Skeletal muscle cell (primary cell): ENCODE measurements at places on chromosomes 1 and 21.

DNA sequence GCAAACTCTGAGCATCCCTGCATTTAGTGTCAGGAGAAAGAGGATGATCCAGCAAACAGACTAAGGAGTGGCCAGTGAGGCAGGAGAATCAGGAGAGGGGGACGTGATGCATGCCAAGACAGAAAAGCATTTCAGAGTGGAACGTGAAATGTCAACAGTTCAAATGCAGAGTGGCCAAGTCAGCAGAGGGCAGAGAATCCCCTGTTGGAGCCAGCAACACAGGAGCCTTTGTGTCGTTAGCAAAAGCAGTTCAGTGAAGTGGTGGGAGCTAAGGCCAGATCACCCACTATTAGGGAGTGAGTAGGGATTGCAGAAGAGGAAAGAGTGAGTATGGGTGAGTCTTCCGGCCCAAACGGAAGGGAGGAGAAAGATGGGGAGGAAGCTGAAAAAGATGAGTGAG, 6.6 kb upstream of the FCRL6 start:
- DNase-seq, result no peak

DNA sequence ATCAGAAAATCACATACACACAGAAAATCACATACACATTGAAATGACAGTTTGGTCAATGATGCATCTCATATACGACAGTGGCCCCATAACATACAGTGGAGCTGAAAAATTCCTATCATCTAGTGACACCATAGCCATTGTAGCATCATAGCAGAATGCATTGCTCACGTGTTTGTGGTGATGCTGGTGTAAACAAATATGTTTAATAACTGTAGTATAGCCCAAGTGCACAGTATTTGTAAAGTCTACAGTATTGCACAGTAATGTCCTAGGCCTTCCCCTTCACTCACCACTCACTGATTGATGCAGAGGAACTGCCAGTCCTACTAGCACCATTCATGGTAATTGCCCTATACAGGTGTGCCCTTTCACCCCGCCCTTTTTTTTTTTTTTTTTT, 30.1 kb upstream of the RUNX1 start:
- no peak for DNase-seq

GRCh38 chr1:18536915-18537314, 56.2 kb downstream of the KLHDC7A start:
- DNase-seq, result no peak

DNA sequence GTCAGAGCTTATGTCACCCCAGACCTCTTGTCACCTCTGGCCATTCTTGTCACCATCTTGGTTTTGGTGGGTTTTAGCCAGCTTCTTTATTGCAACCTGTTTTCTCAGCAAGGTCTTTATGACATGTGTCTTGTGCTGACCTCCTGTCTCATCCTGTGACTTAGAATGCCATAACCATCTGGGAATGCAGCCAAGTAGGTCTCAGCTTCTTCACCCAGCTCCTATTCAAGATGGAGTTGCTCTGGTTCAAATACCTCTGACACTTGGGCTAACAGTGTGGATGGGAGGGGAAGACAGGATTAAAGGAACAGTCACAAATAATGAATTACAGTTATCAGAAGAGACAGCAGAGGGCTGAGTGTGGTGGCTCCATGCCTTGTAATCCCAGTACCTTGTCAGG, 30.5 kb upstream of the PIK3CD start:
- DNase-seq, result no peak

DNA sequence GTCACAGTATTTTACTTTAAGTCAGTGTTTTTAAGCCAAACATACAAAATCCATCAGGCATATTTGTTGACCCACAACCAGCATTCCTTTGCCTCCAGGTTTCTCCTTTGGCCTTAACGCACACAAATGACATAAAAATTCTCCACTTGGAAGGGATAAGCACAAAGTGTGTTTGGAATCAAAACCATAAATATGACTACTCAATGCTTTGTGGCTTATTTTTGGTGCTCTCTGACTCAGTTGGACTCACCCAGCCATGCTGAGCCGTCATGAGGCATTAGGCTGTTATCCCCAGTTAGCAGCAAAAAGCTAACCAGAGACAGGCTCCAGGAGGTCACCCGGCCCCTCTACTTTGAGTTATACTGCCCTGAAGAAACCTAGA, 948 bp downstream of the PRUNE1 start:
- no peak for DNase-seq

DNA sequence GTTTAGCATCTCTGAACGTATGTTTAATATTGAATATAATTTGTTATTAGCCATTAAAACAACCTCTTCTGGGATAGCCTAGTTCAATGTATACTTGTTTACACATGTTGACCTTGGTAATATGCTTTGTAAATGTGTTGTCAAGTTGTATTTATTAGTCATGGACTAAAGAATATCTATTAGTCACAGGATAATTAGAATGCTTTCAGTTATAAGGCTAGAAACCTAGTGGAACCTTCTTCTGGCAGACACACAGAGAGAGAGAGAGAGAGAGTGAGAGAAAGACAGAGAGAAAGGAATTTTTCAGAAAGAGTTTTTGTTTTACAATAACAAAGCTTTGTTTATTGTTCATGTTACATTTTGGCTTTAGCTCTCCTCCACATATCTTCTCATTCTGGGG, 181.1 kb upstream of the APP start:
- no peak for DNase-seq
